ENCODE measurements at places on chromosomes 6 and 20.

DNA sequence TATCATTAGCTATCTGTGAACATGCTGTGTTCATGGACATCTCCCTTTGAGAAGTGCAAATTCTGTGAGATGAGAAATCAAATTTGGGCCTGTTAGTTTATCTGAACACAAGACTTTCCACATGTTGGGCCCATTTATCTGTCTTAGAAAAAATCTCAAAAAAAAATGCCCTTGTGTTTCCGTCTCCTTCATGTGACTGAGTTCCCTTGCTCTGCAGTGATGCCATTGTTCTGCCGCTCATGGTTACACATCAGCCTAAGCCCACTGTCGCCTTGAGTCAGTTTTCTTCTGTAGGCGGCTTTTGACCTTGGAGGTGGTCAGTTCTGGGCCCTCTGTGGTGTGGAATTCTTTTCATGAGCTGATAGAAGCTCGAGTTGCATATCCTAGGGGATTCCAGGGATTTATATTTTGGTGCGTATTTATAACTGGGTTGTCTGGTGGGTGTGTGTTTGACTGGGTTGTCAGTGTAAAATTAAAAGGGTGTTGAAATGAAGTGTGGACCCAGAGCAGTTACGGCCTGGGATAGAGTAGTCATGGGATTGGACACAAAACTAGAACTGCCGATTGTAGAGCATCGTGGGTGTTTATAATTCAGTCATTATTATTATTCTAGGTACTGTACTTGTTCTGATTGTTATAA, 156.7 kb downstream of the JARID2 start:
- DNase-seq = no peak

GRCh38 chr20:52311209-52311794, 119.7 kb upstream of the ZFP64 start:
- DNase-seq = no peak

DNA sequence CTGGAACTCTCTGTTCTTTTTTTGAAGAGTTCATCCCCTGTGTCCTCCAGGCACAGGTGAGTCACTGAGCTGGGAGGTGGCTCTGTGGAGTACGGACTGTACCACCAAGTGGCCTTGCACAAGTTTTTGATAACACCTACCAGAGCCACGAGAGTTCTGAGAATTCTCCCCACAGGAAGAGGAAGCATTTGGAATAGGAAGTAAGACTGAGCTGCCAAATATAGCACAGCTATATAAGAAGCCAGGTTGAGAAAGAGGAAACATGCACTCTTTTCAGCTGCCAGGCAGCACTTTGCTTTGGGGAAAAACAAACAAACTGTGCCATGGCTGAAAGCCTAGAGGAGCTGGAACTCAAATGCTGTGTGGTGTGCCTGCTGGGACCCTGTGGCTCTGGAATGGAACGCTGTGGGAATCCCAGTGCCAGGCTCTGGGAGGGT, 70.8 kb upstream of the RIPOR2 start:
- DNase-seq = no peak

- no peak for DNase-seq
Measured at GRCh38 chr20:24732076-24732475, 217.0 kb upstream of the CST7 start.

DNA sequence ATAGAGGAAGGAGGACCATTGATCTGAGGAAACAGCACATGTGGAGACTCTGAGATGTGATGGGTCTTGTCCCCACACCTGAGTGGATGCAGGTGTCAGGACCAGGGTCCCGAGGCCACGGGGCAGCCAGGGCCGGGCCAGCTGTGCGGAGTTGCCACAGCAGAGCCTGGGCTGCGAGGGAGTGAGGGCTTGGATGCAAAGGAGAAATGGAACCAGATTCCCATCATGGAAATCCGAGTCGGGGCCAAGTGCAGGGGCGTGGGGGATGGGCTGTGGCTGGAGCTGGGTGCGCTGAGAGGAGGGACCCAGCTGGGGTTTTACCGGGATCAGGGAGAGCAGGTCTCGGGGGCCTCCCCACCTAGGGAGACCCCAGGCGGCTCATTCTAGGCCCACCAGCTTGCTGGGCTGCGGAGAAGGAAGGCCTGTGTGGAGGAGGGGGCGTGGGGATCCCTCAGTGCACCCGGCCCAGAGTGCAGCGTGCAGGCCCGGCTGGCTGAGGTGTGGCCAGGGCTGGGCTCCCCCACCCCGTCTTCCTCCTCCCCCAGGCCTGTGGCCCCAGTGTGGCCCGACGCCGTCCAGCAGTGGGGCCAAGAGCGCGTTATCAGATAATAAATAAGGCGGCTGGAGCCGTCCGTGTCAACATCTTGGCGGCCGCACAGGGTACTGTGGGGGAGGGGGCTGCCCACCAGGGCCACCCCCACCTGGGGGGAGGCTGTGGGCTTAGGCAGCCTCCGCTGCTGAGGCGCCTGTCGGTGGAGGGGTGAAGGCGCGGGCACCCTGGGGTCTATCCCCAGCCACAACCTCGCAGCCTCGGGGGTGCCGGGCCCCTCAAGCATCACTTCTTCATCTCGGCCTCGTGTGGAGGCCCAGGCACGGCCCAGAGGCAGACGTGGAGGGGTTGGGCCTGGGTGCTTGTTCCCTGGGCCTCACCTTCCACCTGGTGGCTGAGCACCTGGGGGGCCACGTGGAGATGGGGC, 17.2 kb downstream of the GATA5 start:
- DNase-seq = no peak

GRCh38 chr6:1107578-1107977, 204.3 kb upstream of the FOXQ1 start:
- no peak for DNase-seq

- DNase-seq = no peak
Measured at GRCh38 chr6:81623106-81623759, 129.2 kb downstream of the TENT5A start.

- no peak for DNase-seq
Measured at GRCh38 chr6:121160276-121160675, 174.0 kb downstream of the TBC1D32 start.

DNA sequence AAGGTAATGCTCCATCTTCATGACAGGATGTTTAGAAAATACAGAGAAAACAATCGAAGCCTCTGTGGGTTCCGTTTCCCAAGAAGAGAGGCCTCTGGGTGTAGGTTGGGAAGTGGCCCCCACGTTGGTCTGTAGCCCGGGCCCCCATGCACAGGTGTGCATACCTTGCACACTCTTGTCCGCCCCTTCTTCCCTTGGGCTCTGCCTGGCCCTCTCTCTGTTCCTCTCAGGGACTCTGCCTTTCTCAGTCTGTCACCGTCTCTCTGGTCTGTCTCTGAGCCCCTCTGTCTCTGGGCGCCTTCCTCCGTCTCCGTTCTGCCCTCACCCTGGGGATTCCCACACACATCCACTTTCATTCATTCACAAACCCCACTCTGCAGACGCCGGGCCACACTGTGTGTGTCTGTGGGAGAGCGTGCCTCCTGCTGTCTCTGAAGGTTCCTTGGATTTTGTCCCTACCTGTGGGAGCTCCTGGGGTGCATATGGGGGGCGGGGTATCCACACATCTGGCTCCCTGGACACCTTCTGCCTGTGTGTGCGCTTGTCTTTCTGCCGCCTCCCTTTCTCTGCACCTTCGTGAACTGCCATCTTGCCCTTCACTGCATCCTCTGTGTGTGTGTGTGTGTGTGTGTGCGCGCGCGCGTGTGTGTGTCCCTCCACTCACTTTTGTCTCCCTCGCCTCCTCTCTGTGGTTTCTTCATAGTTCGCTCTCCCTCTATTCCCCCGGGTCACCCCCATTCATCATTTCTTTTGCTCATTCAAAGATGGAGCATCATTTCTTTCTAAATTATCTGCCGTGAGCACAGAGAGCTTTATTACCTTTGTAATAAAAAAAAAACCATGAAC, 75.3 kb downstream of the SRC start:
- no peak for DNase-seq

DNA sequence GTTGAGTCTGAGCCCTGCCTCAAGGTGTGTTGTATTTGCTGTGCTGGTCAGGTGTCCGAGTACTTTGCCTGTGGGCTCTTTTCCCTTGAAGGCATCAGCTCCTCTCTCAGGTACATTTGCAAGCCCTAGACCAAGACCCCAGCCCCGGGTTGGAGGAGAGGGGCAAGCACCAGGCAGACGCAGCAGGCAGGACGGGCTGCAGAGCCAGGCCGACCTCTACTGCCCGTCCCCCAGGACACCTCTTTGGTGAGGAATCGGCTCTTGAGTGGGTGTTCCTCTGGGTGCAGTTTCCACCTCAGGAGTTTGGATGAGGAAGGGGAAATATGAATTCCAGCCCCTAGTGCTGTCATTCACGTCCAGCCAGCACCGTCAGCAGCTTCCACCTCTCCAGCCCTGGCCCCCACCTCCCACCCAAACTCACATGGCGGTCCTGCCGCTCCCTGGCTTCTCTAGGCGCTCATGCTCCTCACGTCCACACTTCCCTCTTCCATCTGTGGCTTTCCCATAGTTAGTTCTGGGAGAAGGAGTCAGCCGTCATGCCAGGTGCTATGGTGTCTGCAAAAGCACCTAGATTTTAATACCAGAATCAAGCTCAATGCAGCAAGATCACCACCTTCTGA, 183.9 kb downstream of the DLL1 start:
- DNase-seq = no peak

DNA sequence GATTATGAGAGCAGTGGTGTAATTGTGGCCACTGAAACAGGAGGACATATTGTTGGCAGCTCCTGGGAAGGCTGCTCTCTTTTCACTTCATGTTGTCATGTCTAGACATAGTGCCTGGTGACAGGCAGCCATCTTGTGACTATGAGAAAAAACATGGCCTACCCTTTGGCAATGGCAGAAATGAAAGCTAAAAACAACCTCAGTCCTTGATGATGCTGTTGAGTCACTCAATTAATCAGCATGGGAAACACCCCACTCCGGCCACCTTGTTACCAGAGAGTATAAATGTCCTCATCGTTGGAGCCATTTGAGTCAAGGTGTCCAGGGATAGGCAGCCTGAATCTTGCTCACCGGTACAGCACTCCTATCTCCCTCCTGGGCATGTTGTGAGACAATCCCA, 31.2 kb upstream of the HMGA1 start:
- DNase-seq = no peak

- no peak for DNase-seq
Measured at GRCh38 chr6:53347921-53348370, 804 bp downstream of the ELOVL5 start.

DNA sequence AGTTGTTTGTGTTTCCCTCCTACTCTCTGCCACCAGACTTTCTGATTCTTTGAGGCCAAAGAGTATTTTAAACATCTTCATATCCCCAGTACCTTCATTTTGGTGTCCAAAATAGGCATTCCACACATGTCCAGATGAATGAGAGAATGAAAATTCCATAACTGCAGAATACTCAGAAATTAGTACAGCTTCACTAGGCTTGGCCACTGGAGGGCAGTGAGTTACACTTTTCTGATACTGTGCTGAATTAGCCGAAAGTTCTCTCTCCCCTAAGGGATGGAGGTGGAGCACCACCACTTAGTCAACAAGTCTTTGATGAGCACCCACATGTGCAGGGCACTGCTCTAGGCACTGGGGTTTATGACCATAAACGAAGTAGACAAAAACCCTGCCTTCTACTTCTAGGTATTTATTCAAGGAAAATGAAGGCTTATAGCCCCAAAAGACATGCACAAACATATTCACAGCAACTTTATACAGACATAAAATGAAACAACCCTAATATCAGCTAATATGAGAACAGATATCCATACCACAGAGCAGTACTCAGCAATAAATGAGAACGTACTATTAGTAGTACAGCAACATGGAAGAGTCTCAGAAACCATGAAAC, 46.1 kb upstream of the TMEM217 start:
- no peak for DNase-seq

GRCh38 chr20:40251284-40251932, 437.6 kb downstream of the MAFB start:
- DNase-seq = peak; percentile 2

DNA sequence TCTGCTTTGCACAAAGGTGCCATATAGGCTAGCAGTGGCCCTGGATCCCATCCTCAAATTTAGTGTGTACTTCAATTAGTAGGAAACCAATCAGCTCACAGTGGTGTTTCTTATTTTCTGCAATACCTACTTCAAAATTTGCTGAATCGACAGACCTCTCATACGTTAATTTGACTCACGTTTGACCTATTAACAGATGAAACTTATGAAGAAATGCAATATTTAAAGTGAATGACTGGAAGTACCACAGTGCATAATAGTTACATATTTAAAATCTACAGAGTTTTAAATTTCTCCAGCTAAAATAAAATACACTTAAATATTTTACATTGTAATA, 47.6 kb upstream of the MCM9 start:
- DNase-seq = no peak

GRCh38 chr6:154056536-154056935, 17.5 kb downstream of the OPRM1 start:
- no peak for DNase-seq

- no peak for DNase-seq
Measured at GRCh38 chr6:49733680-49734079, 10.5 kb downstream of the CRISP3 start.

GRCh38 chr6:21829126-21829525, 235.6 kb downstream of the SOX4 start:
- no peak for DNase-seq

- DNase-seq = no peak
Measured at GRCh38 chr20:32470025-32470861, 112.1 kb downstream of the ASXL1 start.
